ENCODE measurements at places on chromosomes 1 and 21.
A peak's percentile ranks its signal among the peaks of the same experiment; 100 is the strongest.

- no peak for DNase-seq
These were observed 10.6 kb downstream of the CSRP1 start for GRCh38 chr1:201496296-201496690.

DNA sequence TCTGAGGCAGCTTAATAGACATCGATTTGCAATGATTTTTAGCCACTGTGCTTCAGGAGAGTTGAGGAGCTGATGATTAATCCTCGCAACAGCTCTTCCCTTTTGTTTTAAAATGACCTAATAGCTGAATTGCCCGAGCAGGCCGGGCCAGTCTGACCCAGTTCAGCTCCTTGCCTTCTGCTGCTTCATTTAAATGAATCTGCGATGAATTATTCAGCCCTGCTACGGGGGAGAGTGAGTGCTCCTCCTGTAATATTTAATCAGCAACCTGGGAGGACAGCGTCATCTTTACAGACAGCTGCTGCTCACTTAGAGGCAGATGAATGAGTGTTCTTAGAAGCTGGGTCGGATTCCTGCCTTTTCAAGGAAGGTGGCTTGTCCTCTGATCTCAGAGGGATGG lies 325.1 kb downstream of the CAMTA1 start:
- DNase-seq = no peak

- DNase-seq = no peak
These were observed 3.3 kb downstream of the CFAP126 start for GRCh38 chr1:161364332-161364731.

DNA sequence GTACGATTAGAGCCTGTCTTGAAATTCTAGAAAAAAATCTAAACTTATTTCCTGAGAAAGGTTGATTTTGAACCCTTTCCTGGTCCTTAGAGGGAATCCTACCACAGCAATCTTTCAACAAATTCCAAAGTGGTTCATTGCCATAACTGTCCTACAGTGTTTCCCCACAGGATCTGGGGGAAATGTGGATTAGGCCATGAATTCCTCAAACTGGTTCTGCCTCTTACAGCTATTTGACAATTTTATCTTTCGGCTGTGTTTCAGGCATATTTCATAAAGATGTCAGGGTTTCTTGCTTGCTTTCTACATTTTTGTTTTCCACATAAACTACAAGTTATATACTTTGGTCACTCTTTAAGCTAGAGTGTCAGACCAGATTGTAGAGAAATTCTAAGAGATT lies 544 bp upstream of the ZP4 start:
- DNase-seq = no peak

DNA sequence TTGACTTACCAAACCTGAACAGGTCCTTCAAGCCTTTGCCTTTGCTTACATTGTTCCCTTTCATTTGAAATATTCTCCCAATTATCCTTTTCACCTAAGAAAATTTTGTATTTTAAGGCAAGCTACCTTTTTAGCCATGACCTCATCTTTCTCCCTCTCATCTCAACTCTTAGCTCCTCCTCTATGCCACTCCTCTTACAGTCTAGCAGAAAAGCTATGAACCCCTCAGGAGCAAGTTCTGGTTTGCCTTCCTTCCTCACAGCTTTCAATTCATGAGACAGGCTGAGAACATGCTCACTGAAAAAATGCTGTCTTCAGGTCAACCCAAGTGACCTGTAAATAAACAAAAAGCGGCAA lies 8.3 kb upstream of the MUTYH start:
- no peak for DNase-seq

GRCh38 chr1:38326135-38326534 lies 279.5 kb upstream of the POU3F1 start:
- DNase-seq = no peak

DNA sequence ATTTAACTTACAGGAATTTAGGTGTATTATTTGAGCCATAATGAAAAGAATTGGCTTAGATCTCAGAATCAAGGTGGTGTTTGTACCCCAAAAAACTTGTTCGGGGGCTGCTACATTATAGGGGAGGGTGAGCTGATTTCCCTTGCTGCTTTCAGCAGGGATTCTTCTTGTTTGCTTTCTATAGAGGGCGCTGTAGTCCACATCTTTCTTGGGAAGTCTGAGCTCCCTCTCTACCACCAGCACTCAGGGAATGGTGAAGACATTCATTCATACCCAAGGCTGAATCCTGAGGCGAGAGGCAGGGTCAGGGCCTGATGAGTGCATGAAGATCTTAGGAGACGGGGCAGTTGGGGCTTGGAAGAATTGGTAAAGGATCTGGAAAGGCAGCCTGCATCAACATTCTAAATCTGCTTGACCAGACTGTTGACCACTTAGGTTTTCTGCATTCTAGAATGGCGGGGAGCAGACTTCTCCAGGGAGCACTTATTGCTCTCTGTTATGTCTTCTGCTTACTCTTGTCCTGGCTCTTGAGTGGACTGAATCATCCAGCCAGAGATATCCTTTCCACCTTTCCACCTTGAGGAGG lies 18.9 kb downstream of the SPATA46 start:
- DNase-seq = no peak

DNA sequence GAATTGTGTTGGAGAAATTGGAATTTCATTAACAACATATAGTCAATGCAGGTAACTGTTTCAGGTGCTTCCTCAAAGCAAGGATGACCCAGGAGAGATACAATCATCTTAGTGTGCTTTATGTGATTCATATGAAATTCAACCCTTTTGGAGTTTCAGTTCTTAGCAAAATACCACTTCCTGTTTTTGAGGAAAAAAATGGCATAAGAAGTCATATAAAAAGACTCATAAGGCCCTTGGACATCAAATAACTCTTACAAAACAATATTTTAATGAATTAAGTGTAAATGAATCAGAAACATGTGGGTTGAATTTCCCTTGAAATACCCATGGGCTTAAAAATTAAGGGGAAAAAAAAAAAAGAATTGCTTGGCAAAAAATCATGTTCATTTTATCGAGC lies 926.6 kb downstream of the LTN1 start:
- no peak for DNase-seq

DNA sequence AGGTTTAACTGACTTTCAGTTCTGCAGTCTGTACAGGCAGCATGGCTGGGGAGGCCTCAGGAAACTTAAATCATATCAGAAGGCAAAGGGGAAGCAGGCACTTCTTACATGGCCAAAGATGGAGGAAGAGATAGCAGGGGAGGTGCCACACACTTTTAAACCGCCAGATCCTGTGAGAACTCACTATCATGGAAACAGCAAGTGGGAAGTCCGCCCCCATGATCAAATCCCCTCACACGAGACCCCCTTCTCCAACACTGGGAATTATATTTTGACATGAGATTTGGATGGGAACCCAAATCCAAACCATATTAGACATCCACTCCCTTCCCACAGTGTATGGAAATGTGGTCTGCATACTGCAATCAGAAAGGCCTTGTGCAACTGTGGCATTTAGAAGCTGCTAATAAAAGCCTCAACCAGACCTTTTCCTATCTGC lies 148.2 kb downstream of the FCRL5 start:
- DNase-seq = no peak

GRCh38 chr1:210289248-210289647 lies 39.5 kb upstream of the HHAT start:
- no peak for DNase-seq

- DNase-seq = no peak
These were observed 1571.3 kb upstream of the PRMT6 start for GRCh38 chr1:105485207-105485606.

GRCh38 chr1:55445416-55445815 lies 230.3 kb upstream of the USP24 start:
- DNase-seq = peak; percentile 21

DNA sequence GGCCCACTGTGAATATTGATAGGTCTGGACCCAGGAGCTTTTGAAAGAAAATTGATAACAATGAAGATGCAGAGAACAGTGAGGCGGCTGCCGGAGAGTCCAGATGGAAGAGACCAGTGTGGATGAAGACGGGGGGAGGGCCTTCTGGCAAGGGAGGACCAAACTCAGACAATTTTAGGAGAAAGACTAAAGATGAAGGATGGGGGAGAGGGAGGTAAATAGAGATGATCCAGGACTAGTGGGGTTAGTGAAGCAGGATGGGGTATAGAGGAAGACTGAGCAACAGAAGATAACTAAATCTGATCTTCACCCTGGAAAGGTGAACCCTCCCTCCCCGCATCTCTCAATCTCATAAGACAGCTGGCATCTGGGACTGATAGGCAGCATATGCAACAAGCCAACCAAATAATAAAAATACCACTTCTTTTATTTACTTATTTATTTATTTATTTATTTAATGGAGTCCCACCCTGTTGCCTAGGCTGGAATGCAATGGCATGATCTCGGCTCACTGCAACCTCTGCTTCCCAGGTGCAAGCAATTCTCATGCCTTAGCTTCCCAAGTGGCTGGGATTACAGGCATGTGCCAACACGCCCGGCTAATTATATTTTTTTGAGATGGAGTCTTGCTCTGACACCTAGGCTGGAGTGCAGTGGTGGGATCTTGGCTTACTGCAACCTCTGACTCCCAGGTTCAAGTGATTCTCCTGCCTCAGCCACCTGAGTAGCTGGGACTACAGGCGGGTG lies 10.5 kb downstream of the EIF3I start:
- DNase-seq = no peak

- no peak for DNase-seq
These were observed 712.3 kb downstream of the PTPRU start for GRCh38 chr1:29948581-29948980.

DNA sequence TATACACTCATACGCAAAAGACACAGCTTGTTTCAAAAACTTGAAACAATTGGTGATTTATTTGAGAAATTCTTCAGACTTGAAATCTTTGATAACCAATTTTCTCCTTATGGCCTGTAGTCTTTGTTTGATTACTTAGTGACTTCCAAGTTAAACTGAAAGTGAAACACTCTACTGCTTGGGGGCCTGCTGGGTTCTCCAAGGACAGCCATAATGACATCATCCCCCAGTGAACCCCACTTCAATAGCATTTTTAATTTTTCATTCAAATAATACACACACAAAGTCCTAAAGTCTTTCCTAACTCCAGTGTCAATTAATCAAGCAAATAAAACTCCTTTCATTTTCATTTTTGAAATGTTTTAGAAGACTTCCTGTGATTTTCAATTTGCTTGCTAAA lies 59.2 kb downstream of the KRTAP19-8 start:
- DNase-seq = peak; percentile 13

DNA sequence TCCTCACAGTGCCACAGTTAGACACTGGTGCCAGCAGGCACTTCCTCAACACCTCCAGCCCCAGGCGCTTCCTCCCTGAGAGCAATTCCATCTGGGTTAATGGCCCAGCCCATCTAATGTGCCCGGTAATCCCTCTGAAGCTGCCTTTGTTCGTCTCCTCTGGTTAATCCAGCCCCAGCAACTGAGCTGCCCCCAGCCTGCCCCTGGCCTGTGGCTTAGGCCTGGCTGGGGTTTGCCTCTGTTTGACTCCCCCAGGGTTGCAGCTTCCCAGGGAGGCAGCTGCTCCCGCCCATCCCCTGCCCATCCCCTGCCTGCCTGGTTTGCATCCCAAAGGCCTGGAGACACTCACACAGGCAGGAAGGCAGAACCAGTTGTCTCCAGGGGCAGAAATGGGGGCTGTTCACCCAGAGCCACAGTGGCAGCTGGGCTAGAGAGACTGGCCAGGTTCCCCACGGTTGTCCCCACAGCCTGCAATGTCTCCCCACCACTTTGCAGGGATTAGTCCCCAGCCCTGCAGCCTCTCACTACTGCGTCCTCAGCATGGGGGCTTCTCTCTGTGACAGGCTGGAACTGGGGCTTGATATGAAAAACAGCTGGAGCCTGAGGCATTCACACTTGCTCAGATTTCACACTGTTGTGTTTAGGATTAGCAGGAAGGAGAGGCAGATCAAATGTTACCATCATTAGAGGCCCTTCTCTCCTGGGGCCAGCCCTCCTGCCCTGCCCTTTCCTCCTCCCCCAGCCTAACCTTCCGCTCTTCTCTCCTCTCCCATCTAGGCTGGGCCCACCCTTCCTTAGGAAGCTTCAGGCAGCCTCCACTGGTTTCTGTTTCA lies 120.2 kb downstream of the TLR5 start:
- DNase-seq = no peak
